Left cardiac atrium (tissue), 4 donors: ENCODE measurements at places on chromosomes 5 and 9. TPM values are rescaled to one million over a fixed set of nuclear protein-coding genes. Genes with fewer than 3 reads are reported as not detected.

DNA sequence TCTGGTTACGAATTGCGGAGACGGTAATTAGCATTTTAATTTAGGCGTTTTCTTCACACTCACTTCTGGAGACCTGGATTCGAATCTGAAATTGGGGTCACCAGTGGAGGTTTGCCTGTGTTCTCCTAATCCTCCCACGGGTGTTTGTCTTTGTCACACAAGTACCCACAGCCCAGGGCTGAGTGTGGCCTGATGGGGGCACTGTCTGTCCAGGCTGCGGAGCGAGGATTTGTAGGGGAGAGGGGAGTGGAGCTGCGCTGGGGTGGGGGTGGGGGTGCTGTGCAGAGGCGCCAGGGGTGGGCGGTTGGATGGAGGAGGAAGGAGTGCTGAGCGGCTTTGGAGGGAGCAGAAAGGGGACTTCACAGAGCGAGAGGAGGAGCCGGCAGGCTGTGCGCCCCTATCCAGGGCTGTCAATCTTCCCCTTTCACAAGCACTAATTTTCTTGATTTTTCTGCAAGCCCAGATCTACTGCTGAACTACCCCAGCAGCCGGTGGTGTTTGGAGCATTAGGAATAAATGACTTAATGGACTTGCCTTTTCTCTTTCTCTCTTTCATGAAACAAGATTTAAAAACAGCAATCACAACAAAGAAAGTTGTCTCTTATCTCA lies 53.1 kb downstream of the TSPAN17 start:
- no peak for DNase-seq

GRCh38 chr9:89887286-89887685 lies 282.5 kb downstream of the GADD45G start:
- no peak for DNase-seq

The ARL14EPL gene
- not detected for total RNA-seq

DNA sequence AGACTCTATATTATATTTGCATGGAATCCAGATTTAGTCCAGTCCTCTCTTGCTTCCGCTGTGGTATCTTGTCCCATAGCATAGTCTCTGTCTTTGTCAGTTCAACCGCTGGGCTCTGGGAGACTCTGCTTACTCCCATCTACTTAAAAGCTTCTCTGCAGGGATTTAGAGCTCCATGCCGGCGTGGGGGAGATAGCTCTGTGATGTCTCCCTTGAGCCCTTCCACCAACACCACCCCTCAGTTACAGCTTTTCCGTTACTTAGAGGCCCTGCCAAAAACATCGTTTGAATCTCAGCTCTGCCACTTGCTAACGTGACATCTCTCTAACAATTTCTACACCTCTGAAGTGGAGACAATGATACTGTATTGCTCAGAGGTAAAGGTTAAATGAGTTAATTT lies 306.1 kb upstream of the ZNF608 start:
- DNase-seq: no peak

The MUSK gene
- total RNA-seq: 1.1 TPM

DNA sequence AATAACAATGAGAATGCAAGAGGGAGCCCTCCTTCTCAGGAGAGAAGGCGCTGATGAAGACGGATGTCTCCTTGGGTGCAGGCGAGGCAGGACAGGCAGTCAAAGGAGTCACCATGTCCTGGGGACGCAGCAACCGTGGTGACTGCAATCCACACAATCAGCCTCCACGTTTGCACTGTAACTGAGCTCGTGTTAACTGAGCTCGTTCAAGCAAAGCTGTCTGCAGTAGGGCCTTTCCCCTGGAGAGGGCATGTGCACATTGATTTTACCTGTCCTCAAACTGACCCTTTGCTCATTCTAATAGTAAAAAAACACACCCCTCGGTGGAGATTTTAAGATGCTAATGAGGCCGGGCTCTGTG lies 2.8 kb downstream of the SARDH start:
- no peak for DNase-seq

- DNase-seq: no peak
Observed at GRCh38 chr9:82726424-82727276, 336.3 kb downstream of the RASEF start.

The GCNT4 gene
- total RNA-seq: 0.35 TPM
